ENCODE measurements at places on chromosomes 12 and 14. TPM values are rescaled to one million over a fixed set of nuclear protein-coding genes. Genes with fewer than 3 reads are reported as not detected.

C14orf132 gene
- total RNA-seq = 2.7 TPM

TPPP2 gene
- not detected for total RNA-seq

PRB2 gene
- total RNA-seq = not detected

ISM2 gene
- not detected for total RNA-seq

ZNF605 gene
- total RNA-seq = 8.0 TPM

DAD1 gene
- total RNA-seq = 180 TPM

IL26 gene
- not detected for total RNA-seq
